ENCODE measurements at places on chromosomes 6 and 20.

DNA sequence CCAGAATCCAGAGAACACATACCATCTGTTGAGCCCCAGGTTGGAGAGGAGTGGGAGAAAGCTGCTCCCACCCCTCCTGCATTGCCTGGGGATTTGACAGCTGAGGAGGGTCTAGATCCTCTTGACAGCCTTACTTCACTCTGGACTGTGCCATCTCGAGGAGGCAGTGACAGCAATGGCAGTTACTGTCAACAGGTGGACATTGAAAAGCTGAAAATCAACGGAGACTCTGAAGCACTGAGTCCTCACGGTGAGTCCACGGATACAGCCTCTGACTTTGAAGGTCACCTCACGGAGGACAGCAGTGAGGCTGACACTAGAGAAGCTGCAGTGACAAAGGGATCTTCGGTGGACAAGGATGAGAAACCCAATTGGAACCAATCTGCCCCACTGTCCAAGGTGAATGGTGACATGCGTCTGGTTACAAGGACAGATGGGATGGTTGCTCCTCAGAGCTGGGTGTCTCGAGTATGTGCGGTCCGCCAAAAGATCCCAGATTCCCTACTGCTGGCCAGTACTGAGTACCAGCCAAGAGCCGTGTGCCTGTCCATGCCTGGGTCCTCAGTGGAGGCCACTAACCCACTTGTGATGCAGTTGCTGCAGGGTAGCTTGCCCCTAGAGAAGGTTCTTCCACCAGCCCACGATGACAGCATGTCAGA lies 77.4 kb downstream of the ASXL1 start:
- DNase-seq: no peak

- DNase-seq: peak; percentile 15
These were observed 4.3 kb downstream of the GFRA4 start for GRCh38 chr20:3658716-3659491.

- DNase-seq: peak; percentile 69
These were observed 9.7 kb downstream of the TRMT11 start for GRCh38 chr6:125995972-125996580.

DNA sequence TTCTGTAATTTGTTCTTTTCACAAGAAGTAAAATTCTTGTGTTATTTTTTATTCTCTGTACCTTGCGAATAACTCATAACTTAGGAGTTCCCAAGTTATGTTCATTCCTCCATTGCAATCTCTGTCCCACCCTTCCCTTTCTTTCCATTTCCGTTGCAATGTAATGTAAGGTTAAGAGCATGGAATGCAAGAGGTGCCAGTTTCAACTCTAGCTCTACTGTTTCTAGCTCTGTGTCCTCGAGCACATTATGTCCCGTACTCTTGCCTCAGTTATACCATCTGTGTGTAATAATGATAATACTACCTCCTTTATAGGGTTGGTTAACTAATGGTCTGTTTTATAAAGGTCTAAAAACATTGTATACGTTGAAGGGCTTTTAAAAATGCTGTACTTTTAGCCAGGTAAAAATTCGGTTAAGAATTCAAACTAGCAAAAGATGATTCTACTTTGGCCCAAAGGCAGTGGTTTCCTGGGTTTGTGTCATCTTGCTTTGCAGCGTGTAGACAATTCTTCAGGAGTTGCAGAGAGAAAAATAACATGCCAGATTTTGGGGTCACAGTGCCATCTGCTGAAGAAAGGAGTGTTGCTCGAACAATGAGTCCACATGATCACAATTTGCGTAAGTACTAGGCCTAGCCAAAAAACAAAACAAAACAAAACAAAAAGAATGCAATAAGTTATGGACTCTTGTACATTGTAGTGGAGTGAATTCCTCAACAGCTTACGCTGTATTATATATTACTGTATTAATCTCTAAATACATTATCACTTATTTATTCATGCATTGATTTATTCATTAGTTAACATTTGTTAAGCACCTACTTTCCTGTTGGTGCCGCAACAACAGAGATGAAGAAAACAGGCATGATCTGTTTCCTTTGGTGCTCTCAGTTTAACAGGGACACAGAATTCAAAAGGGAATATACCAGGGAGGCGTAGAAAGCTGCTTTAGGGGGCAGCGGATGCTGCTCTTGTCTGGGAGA lies 10.0 kb upstream of the PFDN4 start:
- peak; percentile 52 for DNase-seq

- DNase-seq: no peak
These were observed 281.1 kb downstream of the SYNE1 start for GRCh38 chr6:152356016-152356415.

DNA sequence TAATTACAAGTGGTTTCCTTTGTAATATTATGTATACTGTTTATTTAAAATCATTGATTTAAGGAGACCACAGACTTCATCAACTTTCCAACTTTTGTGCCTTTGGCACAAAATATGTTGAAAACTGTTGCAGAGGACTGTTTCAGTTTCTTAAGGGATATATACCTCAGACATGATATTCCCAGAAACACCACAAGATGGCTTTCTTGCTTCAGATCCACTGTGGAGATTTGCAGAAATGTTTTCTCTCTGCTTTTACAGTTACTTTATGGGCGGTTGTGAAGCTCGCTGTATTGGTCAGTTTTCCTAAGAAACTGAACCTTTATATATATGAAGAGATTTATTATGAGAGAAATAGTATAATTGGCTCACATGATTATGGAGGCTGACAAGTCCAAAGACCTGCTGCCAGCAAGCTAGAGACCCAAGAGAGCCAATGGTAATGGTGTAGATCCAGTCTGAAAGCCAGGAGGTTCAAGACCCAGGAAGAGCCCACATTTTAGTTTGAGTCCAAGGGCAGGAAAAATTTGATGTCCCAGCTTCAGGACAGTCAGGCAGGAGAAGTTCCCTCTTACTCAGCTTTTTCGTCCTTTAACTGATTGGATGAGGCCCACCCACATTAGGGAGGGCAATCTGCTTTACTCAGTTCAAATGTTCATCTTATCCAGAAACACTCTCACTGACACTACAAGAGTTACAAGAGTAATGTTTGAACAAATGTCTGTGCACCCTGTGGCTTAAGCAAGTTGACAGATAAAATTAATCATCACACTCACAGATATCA lies 12.8 kb downstream of the ME1 start:
- no peak for DNase-seq

All from left lobe of liver (tissue), 2 donors.